ENCODE measurements at places on chromosomes 12 and 14. TPM values are rescaled to one million over a fixed set of nuclear protein-coding genes. Genes with fewer than 3 reads are reported as not detected.

MUCL1 gene
- total RNA-seq: not detected

DNA sequence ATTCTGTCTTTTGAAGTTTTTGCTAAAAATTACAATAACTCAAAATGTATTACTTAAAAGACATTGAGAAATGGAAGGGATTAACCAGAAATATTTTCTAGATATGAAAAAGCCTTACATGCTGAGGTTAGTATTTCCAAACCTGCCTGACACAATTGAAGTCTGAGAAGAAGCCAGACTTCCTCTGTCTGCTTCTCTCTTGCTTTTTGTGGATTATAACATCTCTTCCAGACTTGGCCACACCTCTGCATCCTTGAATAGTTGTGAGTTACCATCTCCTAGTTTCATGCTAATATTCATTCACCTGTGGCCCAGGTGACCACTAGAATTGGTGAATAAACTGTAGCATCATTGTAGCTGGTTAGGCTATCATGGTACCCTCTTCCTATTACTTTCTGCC is 497.6 kb downstream of the SLC16A7 start:
- no peaks in the 10 kb centered on the region for H3K4me1 ChIP-seq
- no peaks in the 10 kb centered on the region for H3K36me3 ChIP-seq
- H3K27ac ChIP-seq: no peak overlapping the region
- H3K27me3 ChIP-seq: no peaks in the 10 kb centered on the region

GRCh38 chr14:35355981-35356841 is 48.3 kb downstream of the NFKBIA start:
- DNase-seq: no peak
- H3K27me3 ChIP-seq: no peaks in the 10 kb centered on the region
- peaks cover 12% of the 10 kb centered on the region for H3K4me1 ChIP-seq
- H3K4me3 ChIP-seq: no peak overlapping the region
- no peaks in the 10 kb centered on the region for H3K36me3 ChIP-seq

DNA sequence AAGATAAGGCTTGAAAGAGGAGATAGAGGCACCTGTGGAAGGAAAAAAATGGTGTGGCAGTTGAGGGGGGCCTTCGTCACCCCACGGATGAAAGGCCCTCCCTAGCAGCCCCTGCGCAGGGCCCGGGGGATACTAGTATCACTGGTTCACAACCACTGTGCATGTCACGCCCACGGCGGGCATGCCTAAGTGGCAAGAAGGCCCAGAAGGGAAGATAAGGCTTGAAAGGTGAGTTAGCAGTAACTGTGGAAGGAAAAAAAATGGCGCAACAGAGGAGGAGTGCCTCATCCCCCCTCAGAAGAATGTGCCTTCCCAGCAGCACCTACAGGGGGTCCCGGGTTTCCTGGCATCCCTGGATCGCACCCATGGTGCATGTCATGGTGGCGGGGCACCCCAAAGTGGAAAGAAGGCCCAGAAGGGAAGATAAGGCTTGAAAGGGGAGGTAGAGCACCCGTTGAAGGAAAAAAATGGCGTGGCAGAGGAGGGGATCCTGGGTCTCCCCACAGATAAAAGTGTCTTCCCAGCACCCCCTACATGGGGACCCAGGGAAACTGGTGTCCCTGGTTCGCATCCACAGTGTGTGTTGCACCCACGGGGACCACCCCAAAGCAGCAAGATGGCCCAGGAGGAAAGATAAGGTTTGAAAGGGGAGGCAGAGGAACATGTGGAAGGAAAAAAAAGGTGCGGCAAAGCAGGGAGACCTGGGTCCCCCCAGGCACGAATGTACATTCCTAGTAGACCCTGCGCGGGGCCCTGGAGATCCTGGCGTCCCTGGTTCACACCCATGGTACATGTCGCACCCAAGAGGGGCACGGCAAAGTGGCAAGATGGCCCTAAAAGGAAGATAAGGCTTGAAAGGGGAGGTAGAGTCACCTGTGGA is 279.2 kb downstream of the ALG10 start:
- no peaks in the 10 kb centered on the region for H3K4me1 ChIP-seq
- no peak overlapping the region for H3K27ac ChIP-seq

- DNase-seq: no peak
- no peaks in the 10 kb centered on the region for H3K36me3 ChIP-seq
- H3K27ac ChIP-seq: no peak overlapping the region
- no peak overlapping the region for H3K4me3 ChIP-seq
These were observed 242.8 kb downstream of the DPF3 start for GRCh38 chr14:72651081-72651480.

GRCh38 chr14:95267306-95267705 is 52.4 kb downstream of the CLMN start:
- peaks cover 42% of the 10 kb centered on the region for H3K4me1 ChIP-seq
- no peak overlapping the region for H3K4me3 ChIP-seq
- no peaks in the 10 kb centered on the region for H3K27me3 ChIP-seq
- no peaks in the 10 kb centered on the region for H3K36me3 ChIP-seq

KRT3 gene
- not detected for total RNA-seq

WNT1 gene
- not detected for total RNA-seq

DNA sequence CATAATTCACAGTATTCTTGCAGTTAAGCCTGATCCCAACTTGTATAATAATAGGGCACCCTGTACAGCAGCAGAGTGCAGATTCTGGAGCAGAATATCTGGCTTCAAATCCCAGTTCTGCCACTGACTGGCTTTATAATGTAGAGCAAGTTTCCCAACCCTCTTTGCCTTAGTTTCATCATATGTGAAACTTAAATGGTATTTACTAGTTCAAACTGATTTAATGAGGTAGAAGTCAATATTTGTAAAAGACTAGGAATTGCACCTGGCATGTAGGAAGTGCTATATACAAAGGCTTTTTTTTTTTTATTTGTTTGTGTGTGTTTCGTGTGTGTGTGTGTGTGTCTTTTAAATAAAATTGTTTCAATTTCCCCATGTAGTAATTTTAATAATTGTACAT is 125.9 kb downstream of the CCER1 start:
- no peaks in the 10 kb centered on the region for H3K4me1 ChIP-seq
- H3K36me3 ChIP-seq: no peaks in the 10 kb centered on the region
- no peak overlapping the region for H3K27ac ChIP-seq
- no peaks in the 10 kb centered on the region for H3K27me3 ChIP-seq
- no peak for DNase-seq
- H3K4me3 ChIP-seq: no peak overlapping the region

TSPAN19 gene
- total RNA-seq: not detected

DNA sequence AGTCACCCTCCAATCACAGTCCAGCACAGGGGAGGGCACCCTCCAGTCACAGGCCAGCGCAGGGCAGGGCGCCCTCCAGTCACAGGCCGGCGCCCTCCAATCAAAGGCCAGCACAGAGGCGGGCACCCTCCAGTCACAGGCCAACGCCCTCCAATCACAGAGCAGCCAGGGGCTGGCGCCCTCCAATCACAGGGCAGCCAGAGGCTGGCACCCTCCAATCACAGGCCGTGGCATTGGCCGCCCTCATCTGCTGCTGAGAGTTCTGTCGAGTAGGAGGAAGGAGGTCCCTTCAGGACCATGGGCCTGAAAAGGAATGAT is 26.6 kb downstream of the DDX51 start:
- H3K4me3 ChIP-seq: no peak overlapping the region
- DNase-seq: no peak
- no peaks in the 10 kb centered on the region for H3K4me1 ChIP-seq
- no peaks in the 10 kb centered on the region for H3K27me3 ChIP-seq

- no peaks in the 10 kb centered on the region for H3K36me3 ChIP-seq
- no peak overlapping the region for H3K27ac ChIP-seq
- H3K4me1 ChIP-seq: no peaks in the 10 kb centered on the region
- no peak for DNase-seq
These were observed 8.6 kb upstream of the PLXNC1 start for GRCh38 chr12:94139816-94140215.

DNA sequence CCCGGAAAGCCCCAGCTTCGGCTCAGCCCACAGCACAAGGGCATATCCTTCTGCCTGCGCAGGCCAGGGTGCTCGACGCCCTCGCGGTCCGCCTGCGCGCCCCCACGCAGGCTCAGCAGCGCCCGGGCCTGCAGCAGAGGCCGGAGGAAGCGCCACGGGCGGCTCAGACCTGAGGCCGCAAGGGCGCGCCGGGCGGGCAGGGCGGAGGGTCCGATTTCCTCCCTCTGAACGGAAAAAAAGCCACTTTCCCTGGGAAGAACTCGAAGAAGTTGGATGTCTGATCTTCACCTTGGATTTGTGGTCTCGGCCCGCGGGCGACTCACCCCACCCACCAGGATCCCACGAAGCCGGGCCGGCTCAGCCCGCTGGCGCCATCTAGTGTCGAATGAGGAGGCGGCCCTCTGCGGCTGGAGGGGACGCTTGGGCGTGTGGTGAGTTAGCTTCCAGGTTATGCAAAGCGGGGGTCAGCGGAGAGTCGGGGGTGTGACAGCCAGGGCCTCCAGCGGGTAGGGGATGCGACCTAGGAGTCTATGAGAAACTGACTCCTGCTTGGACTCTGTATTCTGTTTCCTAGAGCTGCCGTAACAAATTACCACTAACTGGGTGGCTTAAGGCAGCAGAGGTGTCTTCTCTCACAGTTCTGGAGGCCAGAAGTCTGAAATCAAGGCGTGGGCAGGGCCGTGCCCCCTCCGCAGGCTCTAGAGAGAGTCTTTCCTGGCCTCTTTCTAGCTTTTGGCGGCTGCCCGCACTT is 40.0 kb upstream of the SRSF5 start:
- H3K4me1 ChIP-seq: peaks cover 4% of the 10 kb centered on the region
- DNase-seq: peak; percentile 19
- H3K36me3 ChIP-seq: no peaks in the 10 kb centered on the region
- H3K27me3 ChIP-seq: no peaks in the 10 kb centered on the region
- H3K27ac ChIP-seq: no peak overlapping the region

GRCh38 chr12:120678572-120678971 is 8.4 kb upstream of the MLEC start:
- no peaks in the 10 kb centered on the region for H3K36me3 ChIP-seq
- DNase-seq: no peak
- no peak overlapping the region for H3K4me3 ChIP-seq
- peaks cover 50% of the 10 kb centered on the region for H3K4me1 ChIP-seq
- H3K27ac ChIP-seq: peak overlapping the region; percentile 86

DNA sequence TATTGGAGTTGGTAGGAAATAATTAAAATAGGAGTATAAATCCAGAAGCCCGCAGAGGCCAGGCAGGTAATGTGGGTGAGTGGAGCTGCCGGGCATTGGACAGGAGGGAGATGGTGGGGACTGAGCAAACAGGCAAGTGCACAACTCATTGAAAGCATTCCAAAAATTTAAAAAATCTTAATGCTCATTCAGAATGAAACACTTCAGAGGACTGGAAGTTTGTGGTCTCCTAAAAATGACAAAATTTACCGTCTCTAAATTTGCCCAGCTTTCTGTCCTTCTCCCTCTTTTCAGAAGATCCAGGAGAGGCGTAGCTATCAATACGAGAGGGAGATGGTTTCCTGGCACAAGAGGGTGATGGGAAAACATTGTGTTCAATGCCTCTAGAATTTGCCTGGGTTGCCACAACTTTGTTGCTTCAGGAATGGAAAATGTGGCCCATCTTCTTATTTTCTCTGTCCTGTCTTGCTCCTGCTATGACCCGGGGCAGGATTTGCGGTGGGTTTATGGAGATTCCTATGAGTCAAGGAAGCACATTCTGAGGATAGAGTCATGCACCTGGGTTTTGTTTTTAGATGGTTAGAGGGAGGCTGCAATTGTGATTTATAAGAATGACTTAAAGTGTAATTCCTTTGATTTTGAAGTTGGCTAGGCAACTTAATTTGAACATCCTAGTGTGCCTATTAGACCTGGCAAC is 72.2 kb downstream of the BORCS5 start:
- H3K4me3 ChIP-seq: no peak overlapping the region
- no peaks in the 10 kb centered on the region for H3K36me3 ChIP-seq
- H3K4me1 ChIP-seq: peaks cover 13% of the 10 kb centered on the region
- no peak overlapping the region for H3K27ac ChIP-seq

GRCh38 chr14:92625213-92625612 is 111.6 kb downstream of the RIN3 start:
- no peaks in the 10 kb centered on the region for H3K27me3 ChIP-seq
- H3K4me3 ChIP-seq: no peak overlapping the region
- H3K4me1 ChIP-seq: no peaks in the 10 kb centered on the region
- H3K27ac ChIP-seq: no peak overlapping the region
- no peaks in the 10 kb centered on the region for H3K36me3 ChIP-seq
- no peak for DNase-seq

CEBPE gene
- total RNA-seq: 0.21 TPM

LRFN5 gene
- total RNA-seq: 0.05 TPM

DNA sequence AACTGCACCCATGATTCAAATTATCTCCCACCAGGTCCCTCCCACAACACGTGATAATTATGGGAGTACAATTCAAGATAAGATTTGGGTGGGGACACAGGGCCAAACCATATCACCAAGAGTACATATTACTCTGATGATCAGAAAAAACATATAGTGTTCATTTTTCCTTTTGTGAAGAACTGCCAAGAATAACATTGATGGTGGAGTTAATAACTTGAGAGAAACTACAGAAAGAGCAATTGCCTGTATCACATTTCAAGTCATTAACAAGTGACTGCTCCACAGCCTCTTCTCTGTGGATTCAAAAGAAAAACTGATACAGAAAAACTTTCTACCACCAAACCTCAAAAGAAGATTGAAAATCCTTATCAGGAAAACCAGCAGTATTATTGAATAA is 34.7 kb downstream of the GRIP1 start:
- DNase-seq: no peak
- H3K27ac ChIP-seq: no peak overlapping the region
- H3K27me3 ChIP-seq: no peaks in the 10 kb centered on the region
- H3K4me3 ChIP-seq: no peak overlapping the region

DNA sequence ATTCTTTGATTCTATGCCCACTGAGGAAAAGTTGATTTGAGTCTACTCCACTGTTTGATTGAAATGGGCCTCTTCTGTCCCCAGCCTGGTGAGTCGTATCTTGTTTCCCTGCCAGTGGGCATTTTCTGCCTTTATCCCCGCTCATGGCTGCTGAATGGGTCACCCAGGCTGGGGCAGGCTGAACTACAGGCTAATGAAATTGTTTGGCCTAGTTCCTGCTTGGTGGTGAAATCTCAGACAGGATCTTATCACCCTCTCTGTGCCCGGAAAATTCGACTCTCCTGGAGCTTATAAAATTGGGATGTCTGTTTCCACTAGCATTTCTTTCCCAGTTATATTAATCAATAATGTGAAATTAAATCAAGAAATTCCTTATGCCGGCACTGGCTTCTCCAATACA is 65.0 kb downstream of the CHST11 start:
- no peak for DNase-seq
- no peak overlapping the region for H3K4me3 ChIP-seq
- H3K4me1 ChIP-seq: peaks cover 49% of the 10 kb centered on the region
- H3K36me3 ChIP-seq: peaks cover 1% of the 10 kb centered on the region

DNA sequence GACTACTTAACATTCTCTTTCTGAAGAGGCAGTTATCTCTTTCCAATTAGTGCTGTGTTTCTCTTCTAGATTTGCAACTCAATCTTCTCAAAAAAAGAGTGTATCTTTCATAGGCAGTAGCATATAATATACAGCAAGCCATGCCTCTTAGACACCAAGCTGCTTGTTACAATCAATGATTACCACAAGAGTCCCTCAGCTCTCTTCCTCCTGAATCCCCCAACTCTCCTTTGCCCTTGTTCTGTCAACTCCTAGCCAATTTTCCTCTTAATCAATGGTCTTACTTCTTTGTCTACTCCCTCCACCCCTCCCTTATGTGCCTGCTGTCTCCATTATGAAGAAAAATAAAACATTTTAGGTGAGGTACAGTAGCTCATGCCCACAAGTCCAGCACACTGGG is 2.6 kb downstream of the TMTC1 start:
- DNase-seq: no peak
- 0 out of 2 replicates have a peak overlapping the region, but pooled peaks have one; percentile 11 for H3K27ac ChIP-seq
- no peak overlapping the region for H3K4me3 ChIP-seq

GALNT16 gene
- total RNA-seq: 0.03 TPM

Data from GM12878 (cell line).